ENCODE measurements at places on chromosomes 11 and 22. TPM values are rescaled to one million over a fixed set of nuclear protein-coding genes. Genes with fewer than 3 reads are reported as not detected.

- no peaks in the 10 kb centered on the region for H3K36me3 ChIP-seq
- peak overlapping the region; percentile 29 for H3K4me3 ChIP-seq
- H3K27me3 ChIP-seq: no peaks in the 10 kb centered on the region
- H3K27ac ChIP-seq: peak overlapping the region; percentile 20
- H3K4me1 ChIP-seq: peaks cover 33% of the 10 kb centered on the region
Observed at GRCh38 chr11:59706518-59707285, 6.9 kb downstream of the OR10V1 start.

GRCh38 chr11:74299015-74299414 lies 12.4 kb downstream of the P4HA3 start:
- H3K4me3 ChIP-seq: no peak overlapping the region
- H3K27ac ChIP-seq: no peak overlapping the region
- no peaks in the 10 kb centered on the region for H3K4me1 ChIP-seq
- no peak for DNase-seq
- H3K36me3 ChIP-seq: no peaks in the 10 kb centered on the region

TRPC6 gene
- total RNA-seq: not detected

DNA sequence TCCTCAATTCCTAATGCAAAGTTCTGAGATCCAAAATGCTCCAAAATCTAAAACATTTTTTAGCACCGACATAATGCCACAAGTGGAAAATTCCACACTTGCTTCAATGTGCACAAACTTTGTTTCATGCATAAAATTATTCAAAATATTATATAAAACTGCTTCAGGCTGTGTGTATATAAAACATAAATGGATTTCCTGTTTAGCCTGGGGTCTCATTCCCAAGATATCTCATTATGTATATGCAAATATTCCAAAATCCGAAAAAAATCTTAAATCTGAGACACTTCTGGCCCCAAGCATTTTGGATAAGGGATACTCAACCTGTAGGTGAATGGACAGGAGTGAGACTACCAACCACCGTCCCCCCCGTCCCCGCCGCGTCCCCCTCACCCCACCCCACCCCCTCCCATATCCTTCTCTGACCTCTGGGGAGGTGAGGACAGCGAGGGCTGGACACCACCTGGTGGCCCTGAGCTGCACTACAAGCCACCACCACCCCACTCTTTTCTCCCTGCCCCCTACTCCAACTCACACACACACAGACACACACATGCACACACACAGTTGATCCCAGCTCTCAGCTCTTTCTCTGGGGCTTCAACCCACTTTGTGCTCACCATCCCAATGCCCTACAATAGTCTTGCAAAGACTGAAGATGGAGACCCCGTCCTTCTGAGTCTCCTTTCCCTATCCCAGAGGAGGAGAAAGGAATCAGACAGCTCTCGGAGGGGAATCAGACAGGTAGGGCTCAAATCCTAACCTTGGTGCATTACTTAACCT lies 101.0 kb downstream of the PDE2A start:
- H3K36me3 ChIP-seq: no peaks in the 10 kb centered on the region
- H3K27ac ChIP-seq: no peak overlapping the region
- H3K4me3 ChIP-seq: no peak overlapping the region
- peak; percentile 23 for DNase-seq

DNA sequence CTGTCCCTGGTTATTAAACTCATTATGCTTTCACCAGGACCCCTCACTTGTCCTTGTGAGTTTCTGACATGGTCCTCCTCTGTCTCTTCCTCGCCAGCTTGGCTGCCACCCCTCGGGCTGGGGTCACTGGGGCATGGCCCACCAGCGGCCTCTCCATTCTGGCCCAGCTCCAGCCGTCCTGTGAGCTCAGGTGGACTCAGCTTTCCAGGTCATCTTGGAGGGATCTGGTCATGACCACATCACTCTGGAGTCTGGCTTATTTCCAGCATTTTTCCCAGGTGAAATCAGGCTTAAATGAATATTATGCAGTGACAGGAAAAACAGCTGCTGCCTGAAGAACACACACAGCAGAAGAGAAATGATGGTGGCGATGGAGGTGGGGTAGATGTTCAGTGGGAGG lies 224.5 kb downstream of the ADAMTS15 start:
- H3K27ac ChIP-seq: no peak overlapping the region
- no peak for DNase-seq
- 0 out of 2 replicates have a peak, but pooled peaks cover 4% of the 10 kb centered on the region for H3K27me3 ChIP-seq
- no peaks in the 10 kb centered on the region for H3K4me1 ChIP-seq

GRCh38 chr11:6419009-6419631 lies at the start of gene APBB1:
APBB1 (minus strand) TSS chr11:6419094; CDS start chr11:6411347, 7,747 bp downstream.
- no peak for DNase-seq
- H3K27ac ChIP-seq: peak within 1 kb of the TSS; percentile 31
- H3K4me1 ChIP-seq: peaks cover 5% of the 10 kb centered on the region

GRCh38 chr11:36306888-36307287 lies 10.8 kb downstream of the PRR5L start:
- H3K27ac ChIP-seq: no peak overlapping the region
- H3K4me1 ChIP-seq: no peaks in the 10 kb centered on the region
- H3K4me3 ChIP-seq: no peak overlapping the region
- peak; percentile 27 for DNase-seq

DNA sequence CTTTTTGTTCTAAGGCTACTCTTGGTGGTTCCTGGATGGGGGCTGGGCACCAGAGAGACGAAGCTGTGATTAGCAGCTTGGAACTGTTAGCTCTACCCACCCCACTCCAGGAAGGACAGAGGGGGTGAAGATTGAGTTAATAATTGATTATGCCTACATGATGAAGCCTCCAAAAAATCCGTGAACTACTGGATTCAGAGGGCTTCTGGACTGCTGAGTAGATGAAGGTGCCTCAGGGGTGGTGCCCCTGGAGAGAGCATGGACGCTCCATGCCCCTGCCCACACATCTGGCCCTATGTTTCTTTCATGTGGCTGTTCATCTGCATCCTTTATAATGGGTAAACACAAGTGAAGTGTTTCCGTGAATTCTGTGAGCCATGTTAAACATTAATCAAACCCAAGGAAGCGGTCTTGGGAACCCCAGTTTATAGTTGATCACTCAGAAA lies 47.3 kb upstream of the CYP2D6 start:
- peaks cover 4% of the 10 kb centered on the region for H3K36me3 ChIP-seq
- H3K27ac ChIP-seq: no peak overlapping the region
- H3K4me1 ChIP-seq: no peaks in the 10 kb centered on the region
- DNase-seq: no peak

- no peaks in the 10 kb centered on the region for H3K36me3 ChIP-seq
- no peak for DNase-seq
- H3K4me1 ChIP-seq: no peaks in the 10 kb centered on the region
- H3K4me3 ChIP-seq: no peak overlapping the region
- no peaks in the 10 kb centered on the region for H3K27me3 ChIP-seq
- H3K27ac ChIP-seq: no peak overlapping the region
Observed at GRCh38 chr11:297586-298405, 1.5 kb downstream of the IFITM5 start.

DNA sequence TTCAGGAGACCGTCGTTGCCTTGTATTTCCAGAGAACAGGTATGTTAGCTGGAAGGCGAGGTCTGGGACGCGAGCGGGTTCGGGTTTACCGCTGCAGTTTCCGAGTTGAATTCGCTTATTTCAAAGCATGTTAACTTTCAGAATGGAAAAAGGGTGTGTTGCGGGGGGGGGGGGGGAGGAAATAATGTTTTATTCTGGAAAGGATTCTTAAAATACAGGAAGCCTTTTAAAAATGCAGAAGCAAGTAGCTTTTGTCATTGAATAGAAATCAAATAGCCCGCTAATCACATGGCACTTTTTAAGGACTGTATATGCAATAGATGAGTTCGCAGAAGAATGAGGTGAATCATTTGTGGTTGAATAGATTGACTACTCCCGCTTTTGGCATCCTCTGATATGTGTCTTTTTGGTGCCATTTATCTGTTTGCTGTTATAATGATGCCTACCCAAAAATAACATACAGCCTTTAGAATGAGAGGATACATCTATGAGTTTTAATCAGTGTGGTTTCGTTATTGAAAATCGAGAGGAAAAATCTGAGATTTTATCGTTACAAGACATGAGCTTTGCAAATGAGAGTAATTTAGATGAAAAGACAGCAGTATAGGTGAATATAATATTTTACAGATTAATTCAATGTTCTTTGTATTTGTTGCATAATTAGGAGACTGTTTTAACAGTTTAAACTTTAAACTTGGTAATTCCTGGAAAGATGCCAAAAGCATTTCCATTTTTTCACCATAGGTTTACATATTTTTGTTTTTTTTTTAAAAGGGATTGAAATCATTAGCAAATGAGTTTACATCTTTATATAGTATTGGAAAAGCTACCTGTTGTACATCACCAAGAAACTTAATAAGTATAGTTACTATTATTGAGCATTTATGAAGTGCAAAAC lies 1.7 kb downstream of the PDE3B start:
- H3K36me3 ChIP-seq: no peaks in the 10 kb centered on the region
- peaks cover 9% of the 10 kb centered on the region for H3K27me3 ChIP-seq
- no peak overlapping the region for H3K27ac ChIP-seq
- H3K4me3 ChIP-seq: peak overlapping the region; percentile 71
- DNase-seq: peak; percentile 10

DNA sequence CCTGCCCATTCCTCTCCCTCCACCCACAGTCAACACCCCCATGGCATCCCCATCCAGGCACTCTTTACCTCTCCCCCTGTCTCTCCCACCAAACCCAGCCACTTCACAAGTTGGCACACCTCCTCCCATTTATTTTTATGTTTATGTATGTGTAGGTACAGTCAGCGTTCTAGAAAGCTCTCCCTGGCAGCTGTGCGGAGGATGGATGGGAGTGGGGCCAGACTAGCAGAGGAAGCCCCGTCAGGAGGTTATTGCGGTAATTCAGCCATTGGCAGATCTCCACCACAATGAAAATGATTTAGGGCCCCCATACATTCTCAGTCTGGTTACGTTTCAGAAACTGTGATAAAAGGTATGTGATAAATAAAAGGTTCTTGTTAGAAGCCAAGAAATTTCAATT lies 51.3 kb downstream of the BTG4 start:
- DNase-seq: no peak
- H3K36me3 ChIP-seq: no peaks in the 10 kb centered on the region
- H3K4me1 ChIP-seq: peaks cover 4% of the 10 kb centered on the region
- no peak overlapping the region for H3K27ac ChIP-seq
- H3K4me3 ChIP-seq: no peak overlapping the region
- H3K27me3 ChIP-seq: peaks cover 6% of the 10 kb centered on the region

- peak overlapping the region; percentile 90 for H3K4me3 ChIP-seq
- H3K27me3 ChIP-seq: no peaks in the 10 kb centered on the region
- H3K36me3 ChIP-seq: peaks cover 27% of the 10 kb centered on the region
- H3K4me1 ChIP-seq: peaks cover 46% of the 10 kb centered on the region
- peak overlapping the region; percentile 96 for H3K27ac ChIP-seq
- DNase-seq: peak; percentile 74
Observed at GRCh38 chr11:118998822-118999221, 884 bp downstream of the CENATAC start.

GRCh38 chr22:26891429-26891828 lies 234.0 kb downstream of the MIAT start:
- no peaks in the 10 kb centered on the region for H3K36me3 ChIP-seq
- no peak for DNase-seq
- H3K4me3 ChIP-seq: no peak overlapping the region
- H3K27ac ChIP-seq: no peak overlapping the region
- H3K4me1 ChIP-seq: peaks cover 12% of the 10 kb centered on the region

GRCh38 chr11:66221012-66221411 lies 47.4 kb upstream of the RAB1B start:
- no peaks in the 10 kb centered on the region for H3K27me3 ChIP-seq
- no peak overlapping the region for H3K27ac ChIP-seq
- no peaks in the 10 kb centered on the region for H3K4me1 ChIP-seq
- no peak overlapping the region for H3K4me3 ChIP-seq
- no peak for DNase-seq

VSIG2 gene
- not detected for total RNA-seq

APOA4 gene
- total RNA-seq: not detected

DNA sequence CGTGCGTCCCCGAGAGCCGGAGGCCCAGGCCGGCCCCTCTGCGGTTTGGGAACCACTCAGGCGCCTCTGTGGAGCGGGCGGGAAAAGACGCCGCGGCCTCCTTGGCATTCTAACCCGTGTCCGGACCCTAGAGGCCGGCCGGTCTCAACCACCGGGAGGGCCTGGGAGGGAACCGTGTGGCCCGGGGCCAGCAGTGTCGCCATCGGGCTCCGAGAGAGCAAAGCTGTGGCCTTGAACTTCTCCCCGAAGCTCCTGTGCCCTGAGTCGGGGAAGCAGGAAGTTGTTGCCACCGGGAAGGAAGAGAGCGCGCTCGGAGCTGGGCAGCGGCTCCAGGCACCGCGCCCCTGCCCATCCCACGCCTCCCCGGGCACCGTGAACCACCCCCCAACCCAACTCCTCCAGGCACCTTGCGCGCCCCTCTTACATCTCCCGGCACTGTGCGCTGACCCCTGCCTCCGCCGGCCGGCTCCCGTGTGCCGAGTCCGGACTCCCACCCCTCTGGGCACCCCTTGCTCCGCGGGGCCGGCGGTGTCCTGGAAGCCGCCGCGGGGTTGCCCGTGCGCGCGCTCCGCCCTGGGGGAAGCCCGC lies 80.0 kb upstream of the PPARA start:
- peak overlapping the region; percentile 74 for H3K4me3 ChIP-seq
- peaks cover 25% of the 10 kb centered on the region for H3K4me1 ChIP-seq
- no peaks in the 10 kb centered on the region for H3K27me3 ChIP-seq
- no peak for DNase-seq
- peaks cover 4% of the 10 kb centered on the region for H3K36me3 ChIP-seq

- DNase-seq: no peak
- no peak overlapping the region for H3K27ac ChIP-seq
- no peaks in the 10 kb centered on the region for H3K27me3 ChIP-seq
- H3K4me1 ChIP-seq: no peaks in the 10 kb centered on the region
- no peak overlapping the region for H3K4me3 ChIP-seq
- H3K36me3 ChIP-seq: no peaks in the 10 kb centered on the region
Observed at GRCh38 chr11:86663761-86664160, 8.7 kb downstream of the ME3 start.

USP2 gene
- total RNA-seq: 5.0 TPM

- peak overlapping the region; percentile 36 for H3K27ac ChIP-seq
- H3K4me1 ChIP-seq: peaks cover 5% of the 10 kb centered on the region
- H3K27me3 ChIP-seq: no peaks in the 10 kb centered on the region
- H3K36me3 ChIP-seq: peaks cover 47% of the 10 kb centered on the region
Observed at GRCh38 chr11:64762674-64763525, 3.1 kb upstream of the PYGM start.

DNA sequence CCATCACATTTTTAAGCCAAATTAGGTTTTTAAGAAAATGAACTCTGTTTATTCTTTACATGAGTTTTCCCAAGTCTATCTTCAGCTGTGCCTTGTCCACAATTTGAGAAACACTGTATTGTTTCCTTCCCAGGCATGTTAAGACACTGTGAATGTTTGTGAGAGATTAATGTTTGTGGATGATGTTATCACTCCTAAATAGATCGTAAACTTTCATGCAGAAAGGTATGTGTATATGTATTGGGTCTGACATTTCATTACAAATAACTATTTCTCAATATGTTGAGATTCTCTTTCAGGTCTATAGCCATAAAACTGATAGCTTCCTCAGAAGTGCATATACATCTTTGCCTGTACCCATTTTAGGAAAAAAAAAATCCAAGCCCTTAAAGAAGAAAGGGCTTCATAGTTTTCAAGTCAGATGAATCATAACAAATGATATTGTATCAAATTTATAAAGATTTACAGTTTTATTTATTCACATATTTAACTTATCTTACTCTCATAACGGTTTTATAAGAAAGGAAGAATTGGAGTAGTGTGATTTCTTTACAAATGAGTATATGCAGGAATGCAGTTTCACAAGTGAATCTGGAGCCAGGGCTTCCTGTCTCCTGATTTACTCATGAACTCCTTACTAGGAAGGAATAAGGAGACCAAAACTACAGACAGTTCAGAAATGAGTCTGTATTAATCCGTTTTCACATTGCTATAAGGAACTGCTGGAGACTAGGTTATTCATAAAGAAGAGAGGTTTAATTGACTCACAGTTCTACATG lies 11.2 kb downstream of the OR8D1 start:
- H3K27ac ChIP-seq: no peak overlapping the region
- no peak for DNase-seq
- no peak overlapping the region for H3K4me3 ChIP-seq
- peaks cover 13% of the 10 kb centered on the region for H3K27me3 ChIP-seq
- H3K4me1 ChIP-seq: no peaks in the 10 kb centered on the region

Data from HCT116 (cell line).